ENCODE measurements at places on chromosomes 12 and 14. TPM values are rescaled to one million over a fixed set of nuclear protein-coding genes. Genes with fewer than 3 reads are reported as not detected.

DNA sequence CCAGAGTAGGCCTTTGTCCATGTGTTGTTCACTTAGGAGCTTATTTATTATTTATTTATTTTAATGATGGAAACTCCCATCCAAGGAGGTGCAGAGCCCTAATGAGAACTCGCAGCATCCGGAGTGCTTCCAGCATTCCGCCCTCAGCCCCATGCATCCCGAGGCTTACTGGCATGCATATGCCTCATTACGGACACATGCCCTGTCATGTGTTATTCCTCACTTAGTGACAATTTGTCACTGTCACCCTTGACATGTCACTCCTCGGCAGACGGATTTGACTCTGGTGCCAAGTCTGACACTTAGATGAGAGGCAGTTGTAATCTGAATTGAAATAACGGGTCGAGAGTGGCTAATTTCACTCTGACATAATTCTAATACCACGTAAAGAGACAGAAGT lies 132.8 kb downstream of the VRK1 start:
- no peak for DNase-seq

GRCh38 chr12:30420561-30420960 lies 275.1 kb downstream of the IPO8 start:
- no peak for DNase-seq

DNA sequence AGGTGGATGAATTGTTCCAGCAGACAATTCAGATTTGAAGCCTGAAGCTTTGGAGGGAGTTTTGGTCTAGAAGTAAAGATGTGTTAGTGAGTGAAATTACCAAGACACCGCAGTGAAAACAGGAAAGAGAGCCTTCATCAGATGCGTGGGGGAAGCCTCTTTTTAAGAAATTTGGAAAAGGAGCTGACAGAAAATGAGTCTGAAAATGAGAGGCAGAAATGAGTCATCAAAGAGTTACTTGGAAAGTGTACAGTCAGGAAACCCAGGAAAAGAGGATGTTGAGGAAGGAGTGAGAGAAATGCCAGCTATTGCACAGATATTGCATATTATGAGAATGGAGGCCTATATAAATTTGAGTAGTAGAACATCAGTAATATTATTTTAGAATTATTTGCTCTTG lies 520.7 kb downstream of the NRXN3 start:
- DNase-seq, result no peak

DNA sequence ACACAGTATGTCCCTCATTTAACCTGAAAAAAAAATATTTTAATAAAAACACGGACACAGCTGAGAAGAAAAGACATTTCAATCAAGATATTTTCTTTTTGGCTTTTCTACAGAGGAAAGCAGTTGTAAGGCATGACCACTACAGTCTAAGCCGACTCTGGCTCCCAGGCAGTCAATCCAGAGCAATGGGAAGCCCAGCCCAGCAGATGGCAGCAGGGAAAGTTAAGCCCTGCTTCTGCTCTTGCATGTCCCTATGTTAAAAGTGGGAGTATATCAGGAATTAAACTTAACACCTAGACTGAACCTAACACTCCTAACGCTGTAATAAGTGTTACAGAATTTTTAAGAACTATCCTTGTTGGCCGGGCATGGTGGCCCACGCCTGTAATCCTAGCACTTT lies 19.5 kb upstream of the HAL start:
- DNase-seq, result no peak

DNA sequence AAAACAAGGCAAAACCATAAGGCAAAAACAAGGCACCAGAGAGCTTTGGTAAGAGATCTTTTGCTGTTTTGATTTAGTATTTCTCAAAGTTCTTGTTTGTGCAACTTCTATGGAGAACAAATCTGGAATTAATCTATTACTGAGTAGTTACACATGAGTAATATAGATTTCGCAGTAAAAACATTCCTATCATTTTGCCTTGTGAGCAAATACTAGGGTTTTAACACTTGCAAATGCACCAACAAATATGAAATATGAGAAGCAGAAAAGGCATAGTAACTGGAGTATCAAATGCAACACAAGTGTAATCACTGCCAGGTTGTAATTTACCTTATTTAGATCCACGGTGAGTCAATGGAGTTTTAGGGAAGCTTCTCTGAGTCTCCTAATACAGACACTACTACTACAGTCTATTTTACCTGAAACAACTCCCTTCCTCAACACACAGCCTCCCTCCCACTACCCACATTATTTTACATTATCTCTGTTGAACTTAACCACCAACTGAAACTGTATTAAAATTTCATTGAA lies 324.1 kb downstream of the FLRT2 start:
- DNase-seq, result no peak

DNA sequence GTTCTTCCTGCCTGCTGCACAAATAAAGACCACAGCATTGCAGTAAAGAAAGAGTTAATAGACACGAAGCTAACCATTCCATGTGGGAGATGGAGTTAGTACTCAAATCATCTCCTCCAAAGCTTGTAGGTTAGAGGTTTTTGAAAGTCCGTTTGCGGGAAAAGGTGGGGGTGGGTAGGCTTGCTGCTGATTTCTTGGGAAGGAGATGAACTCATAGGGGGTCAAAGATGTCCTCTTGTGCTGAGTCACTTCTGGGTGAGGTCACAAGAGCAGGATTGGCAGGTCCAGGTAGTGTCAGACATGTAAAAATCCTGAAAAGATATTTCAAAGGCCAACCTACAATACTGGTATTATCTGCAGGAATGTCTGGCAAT lies 66.4 kb downstream of the PTHLH start:
- no peak for DNase-seq

- DNase-seq, result no peak
Observed at GRCh38 chr12:128554546-128555304, 269.0 kb downstream of the SLC15A4 start.

The SMIM41 gene
- total RNA-seq, result not detected

The KRT83 gene
- total RNA-seq, result not detected

The ZDHHC22 gene
- 0.13 TPM for total RNA-seq
